MCF 10A (cell line): ENCODE measurements at places on chromosomes 6 and 20.

DNA sequence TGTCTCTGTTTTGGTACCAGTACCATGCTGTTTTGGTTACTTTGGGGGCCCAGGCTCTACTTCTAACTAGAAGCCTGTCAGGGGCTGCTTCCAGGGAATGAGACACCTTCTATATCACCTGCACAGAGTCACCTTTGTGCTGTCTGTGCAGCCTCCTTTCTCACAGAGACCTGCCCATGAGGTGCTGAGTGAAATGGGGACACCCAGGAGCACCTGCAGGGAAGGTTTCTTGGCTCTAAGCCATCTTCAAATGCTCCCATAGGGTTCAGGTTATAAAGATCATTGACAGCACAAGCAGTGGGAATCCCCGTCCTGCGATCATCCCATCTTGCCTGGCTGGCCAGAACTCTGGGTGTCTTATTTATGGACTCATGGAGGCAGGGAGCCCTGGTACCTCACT, 19.1 kb downstream of the GABRR2 start:
- DNase-seq, result no peak

GRCh38 chr20:7113577-7114466, 346.3 kb downstream of the BMP2 start:
- DNase-seq, result peak; percentile 70

DNA sequence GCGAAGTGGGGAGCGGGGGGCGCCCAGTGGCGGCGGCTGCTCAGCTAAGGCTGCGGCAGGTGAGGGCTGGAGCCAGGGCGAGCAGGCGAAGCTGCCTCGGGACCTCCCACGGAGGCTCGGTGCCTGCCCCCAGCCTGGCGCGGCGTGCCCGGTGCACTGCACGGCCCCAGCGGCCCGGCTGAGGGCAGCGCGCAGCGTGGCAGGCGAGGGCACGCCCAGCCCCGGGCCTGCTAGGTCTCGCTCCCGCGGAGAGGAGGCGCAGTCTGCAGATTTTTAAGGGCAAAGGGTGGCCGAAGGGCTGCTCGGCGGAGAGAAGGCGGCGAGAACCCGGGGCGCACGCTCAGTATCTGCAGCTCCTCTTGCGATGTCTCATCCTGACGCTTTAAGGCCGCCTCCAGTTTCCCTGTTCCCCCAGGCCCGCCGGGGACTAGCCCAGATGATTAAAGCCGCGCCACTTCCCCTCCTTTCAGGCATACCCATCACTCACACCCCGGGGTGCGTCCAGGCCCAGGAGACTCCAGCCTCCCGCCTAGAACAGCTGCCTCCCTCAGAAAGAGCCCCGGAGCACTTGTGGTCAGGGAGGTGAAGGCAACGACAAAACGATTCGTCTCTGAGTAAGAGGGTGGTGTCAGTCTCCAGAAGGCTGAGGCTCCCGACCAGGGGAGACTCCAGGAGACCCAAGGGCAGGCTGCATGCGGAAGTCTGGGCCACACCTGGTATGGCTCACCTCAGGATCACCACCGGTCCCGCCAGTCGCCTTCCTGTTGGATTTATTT, at the start of gene FERMT1:
TSS of gene FERMT1 (minus strand) at position 158 of the 776 bp plus-strand sequence. CDS start 3,476 bp downstream, outside the sequence.
- DNase-seq, result peak; percentile 84

DNA sequence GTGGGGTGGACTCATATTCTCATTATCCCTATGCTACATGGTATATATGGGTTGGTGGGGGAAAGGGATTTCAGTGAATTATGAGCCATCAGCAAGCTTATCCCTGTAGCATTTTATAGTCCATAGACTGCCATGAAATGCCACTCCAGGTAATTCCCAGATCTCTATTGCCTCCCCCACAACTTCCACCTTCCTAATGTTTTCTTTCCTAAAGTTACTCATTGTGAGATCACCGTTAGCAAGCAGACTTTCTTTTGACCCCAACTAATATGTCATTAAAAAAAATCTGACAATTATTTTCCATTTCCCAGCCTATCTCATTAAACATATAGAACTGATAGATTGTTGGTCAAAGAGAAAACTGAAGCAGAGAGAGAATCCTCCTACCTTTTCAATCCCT, 40.7 kb upstream of the TBX18 start:
- DNase-seq, result no peak

GRCh38 chr6:124026694-124027093, 223.0 kb downstream of the NKAIN2 start:
- DNase-seq, result no peak

DNA sequence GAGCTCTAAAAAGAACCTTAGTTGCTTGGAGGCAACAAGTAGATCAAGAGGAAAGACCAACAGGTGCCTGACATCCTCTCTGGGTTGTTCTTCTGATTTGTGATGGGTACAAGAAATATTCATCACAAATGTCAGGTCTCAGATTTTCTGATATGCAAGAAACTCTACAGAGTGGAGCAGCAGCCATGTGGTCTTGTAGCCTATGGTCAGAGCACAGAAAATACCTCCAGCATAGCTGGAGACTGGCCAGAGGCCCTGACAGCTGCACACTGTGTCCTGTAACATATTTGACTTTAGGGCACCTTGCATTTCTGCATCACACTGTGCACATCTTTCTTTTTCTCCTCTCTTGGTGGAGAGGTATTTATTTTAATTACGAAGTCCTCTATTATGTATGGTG, 116.3 kb downstream of the GMPR start:
- DNase-seq, result no peak

DNA sequence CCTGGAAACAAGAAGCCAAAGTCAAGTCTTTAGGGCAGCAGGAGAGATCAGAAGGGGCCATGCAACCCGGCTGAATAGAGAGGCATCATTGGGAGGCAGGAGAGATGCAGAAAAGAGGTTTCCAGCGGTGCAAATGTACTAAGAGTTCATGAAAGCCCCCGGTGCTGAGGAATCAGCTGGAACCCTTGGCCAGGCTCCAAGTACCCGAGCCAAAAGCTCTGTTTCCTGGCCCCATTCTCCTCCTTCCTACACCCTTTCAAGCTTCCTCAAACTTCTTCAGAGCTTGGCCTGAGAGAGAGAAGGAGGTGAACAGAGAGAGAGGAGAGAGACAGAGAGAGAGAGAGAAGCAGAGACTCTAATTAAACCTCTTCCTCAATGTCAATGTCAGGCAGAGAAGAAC, 433.5 kb downstream of the PRKN start:
- DNase-seq, result no peak

DNA sequence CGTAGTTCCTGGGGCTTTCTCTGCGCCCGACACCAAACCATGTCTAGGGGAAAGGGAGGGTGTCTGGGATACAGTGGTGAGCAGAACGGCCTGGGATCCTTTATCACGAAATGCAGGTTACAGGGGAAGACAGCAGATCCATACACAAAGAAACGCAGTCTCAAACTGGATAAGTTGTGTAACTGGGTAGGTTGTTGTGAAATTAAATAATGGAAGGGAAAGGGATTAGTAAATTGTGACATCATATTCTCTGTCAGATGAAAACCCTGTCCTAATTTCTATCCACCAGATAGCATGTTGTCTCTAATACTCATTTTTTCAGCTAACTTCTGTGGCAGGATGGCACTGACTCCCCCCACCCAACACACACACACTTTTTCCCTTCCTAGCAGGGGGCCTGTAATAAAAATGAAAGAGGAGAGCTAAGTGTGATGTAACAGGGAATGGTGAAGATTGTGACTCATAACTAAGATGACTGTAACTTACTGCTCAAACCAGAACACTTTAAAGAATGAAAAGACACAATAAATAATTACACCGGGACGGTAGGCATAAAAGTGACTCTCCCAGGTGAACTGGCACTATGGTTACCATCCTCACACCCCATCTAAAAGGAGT, 769 bp upstream of the TRPC4AP start:
- peak; percentile 75 for DNase-seq

GRCh38 chr6:30169658-30170614, 6.6 kb downstream of the TRIM15 start:
- peak; percentile 63 for DNase-seq

DNA sequence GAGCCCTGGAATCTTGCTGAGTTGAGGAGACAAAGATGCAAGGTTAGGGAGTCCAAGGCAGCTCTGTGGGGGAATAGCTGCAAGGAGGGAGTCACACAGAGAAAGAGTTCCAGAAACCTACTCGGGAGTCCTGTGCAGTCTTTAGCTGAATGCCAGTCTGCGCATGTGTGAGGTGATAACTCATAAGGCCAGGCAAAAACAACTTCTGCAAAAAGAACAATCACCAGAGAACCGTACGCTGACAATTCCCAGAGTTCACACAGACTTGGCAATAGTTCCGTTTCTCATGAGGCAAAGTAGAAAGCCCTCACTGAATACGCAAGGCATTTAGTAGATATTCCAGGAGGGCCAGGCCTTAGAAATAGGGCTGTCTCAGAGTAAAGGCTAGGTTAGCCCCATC, 135.2 kb upstream of the TAB2 start:
- DNase-seq, result no peak

DNA sequence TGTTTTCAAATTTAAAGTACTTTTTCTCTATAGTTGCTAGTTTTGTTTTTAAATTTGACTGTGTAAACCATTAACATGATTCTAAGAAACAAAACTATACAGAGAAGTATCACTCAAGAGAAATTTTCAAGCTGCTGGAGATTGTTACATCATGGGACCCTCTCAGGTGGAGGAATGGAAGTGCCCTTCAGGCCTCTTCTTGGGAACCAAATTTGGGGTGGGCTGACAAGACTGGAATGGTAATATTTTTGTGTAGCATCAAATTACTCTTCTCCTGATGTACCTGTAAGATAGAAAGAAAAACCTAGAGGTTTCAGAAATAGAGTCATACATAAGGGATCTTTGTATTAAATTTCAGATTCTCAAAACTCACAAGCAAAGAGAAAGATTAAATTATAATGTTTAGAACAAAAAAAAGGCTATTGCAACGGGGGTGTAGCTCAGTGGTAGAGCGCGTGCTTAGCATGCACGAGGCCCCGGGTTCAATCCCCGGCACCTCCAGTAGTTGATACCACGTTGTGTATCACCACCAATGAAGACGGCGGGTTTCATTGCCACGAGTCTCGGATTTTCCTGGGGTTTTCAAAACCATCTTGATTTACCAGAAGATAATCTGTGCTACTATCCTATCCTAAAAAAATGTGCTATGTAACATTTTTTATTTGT, 193.7 kb downstream of the GPX5 start:
- peak; percentile 49 for DNase-seq

DNA sequence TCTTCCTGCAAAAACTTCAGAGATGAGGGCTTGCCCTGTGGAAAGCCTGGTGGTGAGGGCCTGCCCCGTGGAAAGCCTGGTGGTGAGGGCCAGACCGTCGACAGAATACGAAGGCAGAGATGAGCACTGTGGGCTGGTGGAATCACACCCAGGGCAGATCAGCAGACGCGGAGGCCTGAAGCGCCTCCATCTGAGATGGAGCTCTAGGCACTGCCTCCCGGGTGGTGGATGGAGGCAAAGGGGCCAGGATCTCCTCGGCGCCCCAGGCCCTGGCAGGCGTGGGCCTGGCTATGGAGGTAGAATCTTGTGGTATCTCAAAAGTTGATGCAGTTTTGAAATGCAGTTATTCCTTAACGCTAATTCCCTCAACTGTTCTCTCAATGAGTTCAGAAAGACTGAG, 104.8 kb downstream of the PSMB1 start:
- no peak for DNase-seq

DNA sequence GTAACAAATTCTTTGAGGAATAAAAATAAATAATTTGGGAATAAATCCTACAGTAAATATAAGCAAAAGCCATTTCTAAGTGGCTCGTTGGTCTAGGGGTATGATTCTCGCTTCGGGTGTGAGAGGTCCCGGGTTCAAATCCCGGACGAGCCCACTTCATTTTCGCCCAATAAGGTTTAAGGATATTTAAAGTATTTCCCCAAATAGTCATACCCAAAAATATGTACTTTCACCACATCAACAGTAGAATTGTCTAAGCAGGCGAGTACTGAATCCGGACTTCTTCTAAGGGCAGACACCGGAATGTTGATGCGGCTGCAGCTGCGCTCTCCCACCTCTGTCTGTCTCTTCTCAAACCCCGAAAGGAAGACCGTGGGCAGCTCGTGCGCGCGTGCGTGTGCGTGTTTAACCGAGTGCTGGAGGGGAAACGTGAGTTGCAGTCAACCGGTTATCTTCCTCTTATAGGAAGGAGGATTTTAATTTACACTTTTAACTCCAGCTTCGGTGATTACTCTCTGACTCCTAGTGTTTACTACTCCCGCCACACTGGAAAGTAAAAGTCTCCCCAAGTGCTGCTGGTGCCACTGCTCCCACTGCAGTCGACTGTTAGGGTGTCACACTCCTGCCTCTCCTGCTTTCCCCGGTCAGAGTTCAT, 155.7 kb upstream of the PRSS16 start:
- peak; percentile 72 for DNase-seq

- no peak for DNase-seq
Observed at GRCh38 chr20:23287354-23288190, 63.0 kb upstream of the NXT1 start.

DNA sequence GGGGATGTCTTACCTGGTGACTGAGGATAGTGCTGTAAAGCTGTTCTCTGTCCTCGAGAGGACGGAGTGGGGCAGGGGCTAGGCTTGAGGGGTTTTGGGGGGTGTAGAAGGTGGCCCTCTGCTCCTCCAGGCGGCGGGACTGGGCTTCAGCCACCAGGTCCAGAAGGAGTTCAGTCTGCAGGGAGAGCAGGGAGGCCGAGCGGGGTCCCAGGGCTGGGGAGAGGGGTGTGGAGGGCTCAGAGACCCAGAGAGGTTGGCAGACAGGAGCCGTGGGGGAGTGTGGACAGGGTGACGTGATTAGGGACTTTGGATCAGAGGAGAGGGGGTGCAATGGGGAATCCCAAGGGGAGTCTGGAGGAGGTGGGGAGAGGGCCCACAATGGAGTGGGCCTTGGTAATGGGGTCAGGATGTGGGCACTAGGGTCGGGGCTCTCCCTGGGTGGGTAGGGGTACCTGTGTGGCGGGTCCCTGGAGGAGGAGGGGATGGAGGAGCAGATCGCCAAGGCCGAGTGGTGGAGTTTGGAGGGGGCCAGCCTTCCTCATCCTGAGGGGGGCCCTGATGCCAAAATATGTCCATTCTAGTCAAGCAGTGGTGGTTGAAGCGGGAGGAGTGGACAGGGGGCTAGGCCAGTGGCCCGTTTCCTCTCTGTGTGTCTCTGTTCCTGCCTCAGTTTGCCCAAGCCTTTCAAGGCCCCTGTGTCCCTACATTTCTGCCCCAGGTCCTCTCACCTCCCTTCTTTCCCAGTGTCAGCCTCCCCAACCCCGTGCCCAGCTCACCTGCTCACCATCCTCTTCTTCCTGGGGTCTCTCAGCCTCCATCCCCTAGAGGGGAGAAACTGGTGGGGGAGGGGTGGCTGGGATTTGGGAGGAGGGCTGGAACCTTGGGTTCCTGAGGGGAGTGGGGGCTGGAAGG, 491 bp downstream of the GPSM3 start:
- DNase-seq, result no peak

DNA sequence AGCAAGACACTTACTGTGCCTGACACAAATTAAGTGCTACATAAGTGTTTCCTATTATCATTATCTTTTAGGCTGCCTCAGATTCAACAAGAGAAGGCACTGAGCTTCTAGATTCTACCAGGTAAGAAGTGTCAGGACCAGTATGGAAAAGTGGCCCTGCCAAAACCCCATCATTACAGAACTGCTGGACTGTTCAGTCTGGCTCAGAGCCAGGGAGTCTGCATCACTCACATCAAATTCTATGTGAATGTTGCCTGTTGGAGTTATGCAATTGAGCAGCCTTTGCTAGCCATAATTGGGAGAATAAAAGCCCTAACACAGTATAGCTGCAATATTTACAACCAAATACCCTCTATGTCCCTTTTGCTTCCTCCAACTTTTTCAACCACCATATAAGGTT, 70.9 kb downstream of the ATG5 start:
- DNase-seq, result peak; percentile 87
